ENCODE measurements at places on chromosomes 13 and 19.

DNA sequence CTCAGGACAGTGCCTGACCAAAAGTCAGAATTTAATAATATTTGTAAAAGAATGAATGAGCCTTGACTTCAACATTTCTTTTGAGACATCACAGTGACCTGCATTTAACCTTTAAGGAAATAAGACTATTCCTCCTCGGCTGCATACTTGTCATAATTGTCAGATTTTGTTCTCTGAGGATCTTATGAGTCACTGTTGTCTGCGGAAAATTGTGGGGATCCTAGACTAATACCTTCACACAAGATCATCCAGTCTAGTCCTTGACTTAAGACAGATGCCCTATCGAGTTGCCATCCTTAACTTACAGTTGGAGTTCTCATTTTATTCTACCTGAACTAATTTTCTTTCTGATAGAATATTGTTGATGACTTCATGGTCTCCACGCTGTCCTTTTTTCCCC is 198.4 kb downstream of the DLEU7 start:
- no peak for DNase-seq

DNA sequence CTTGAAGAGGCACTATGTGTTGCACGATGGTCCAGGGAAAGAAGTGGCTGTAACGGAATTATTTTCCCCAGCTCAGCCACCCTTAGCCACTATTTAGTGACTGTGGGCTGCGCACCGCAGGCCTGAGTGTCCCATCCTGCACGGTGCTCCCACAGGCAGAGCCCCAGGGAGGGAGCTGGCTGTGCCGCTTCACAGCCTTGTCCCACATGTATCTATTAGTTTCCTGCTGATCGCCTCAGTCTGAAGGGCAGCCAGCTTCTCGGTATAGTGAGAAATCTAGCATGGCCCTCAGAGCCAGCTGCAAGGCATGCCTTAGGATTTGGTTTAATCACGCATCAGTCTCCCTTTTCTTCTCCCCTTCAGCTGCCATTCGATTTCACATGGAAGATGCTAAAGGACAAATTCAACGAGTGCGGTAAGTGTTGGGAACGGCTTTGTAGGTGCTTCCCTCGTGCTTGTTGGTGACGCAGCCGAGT is 15.7 kb downstream of the PRAM1 start:
- DNase-seq, result no peak

GRCh38 chr19:28444362-28444761 is 768.6 kb downstream of the UQCRFS1 start:
- DNase-seq, result no peak

DNA sequence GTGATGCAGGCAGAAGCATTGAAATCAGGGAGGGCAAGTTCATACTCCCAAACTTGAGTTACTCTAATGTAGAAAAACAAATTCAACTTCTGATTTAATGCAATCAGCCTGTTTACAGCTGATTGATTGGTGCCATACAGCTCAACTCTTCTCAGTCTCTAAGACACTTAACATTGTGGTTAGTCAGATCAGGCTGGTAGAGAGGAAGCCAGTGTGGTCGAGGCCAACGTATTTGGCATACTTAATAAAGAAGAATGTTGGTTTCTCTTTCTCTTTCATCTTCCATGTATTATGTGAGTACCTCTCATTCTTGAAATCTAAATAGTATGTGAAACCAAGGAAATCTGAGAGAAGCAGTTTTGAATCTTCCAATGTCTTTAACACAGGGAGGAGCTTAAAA is 255.0 kb upstream of the SLITRK1 start:
- DNase-seq, result no peak

GRCh38 chr19:35882114-35882832 is 13.9 kb downstream of the APLP1 start:
- DNase-seq, result no peak

- DNase-seq, result no peak
Measured at GRCh38 chr13:37510441-37510840, 88.1 kb downstream of the POSTN start.

GRCh38 chr13:75639454-75639853 is 3.3 kb downstream of the LMO7 start:
- no peak for DNase-seq

- DNase-seq, result no peak
Measured at GRCh38 chr13:103406967-103407366, 340.8 kb upstream of the SLC10A2 start.

DNA sequence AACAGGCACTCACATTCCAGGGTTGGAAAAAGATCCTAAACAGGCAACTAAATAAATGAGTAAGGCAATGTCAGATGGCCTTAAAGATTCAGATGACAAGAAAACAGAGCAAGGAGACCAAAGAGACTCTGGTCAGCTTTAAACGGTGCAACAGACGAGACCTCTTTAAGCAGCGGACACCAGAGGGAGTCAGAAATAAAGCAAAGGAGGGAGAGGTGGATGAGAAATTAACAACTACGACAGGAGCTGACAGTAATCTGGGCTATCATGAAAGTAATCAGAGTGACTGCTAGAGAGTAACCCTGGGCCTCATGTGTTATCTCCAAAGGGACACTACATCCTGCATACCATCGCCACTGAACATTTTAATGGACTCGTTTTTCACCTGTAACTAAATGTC is 1.1 kb downstream of the ZNF550 start:
- no peak for DNase-seq

Data from psoas muscle (tissue), 8 donors.